ENCODE measurements at places on chromosomes 2 and 18. TPM values are rescaled to one million over a fixed set of nuclear protein-coding genes. Genes with fewer than 3 reads are reported as not detected.

GRCh38 chr18:74788657-74789056 is 191.0 kb downstream of the ZNF407 start:
- no peaks in the 10 kb centered on the region for H3K27me3 ChIP-seq
- H3K4me3 ChIP-seq = no peak overlapping the region
- no peak overlapping the region for H3K27ac ChIP-seq
- no peak for DNase-seq

DNA sequence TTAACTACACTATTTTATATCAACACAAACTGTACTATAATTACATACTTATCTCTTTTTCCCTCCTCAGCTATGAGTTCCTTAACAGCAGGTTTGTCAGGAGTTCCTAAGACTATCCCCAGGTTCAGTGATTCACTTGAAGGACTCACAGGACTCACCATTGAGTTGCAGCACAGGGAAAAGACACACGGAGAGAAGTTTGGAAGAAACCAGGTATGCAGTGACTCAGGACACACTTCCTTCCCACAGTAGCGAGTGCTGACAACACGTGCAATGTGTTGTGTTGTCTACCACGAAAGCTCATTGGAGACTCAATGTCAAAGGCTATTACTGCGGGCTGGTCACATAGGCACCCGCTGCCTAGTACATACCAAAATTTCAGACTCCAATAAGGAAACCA is 32.0 kb downstream of the MGAT4A start:
- H3K36me3 ChIP-seq = peaks cover 5% of the 10 kb centered on the region
- H3K27ac ChIP-seq = peak overlapping the region; percentile 11
- H3K27me3 ChIP-seq = no peaks in the 10 kb centered on the region
- H3K4me3 ChIP-seq = no peak overlapping the region
- DNase-seq = no peak

The SERPINB10 gene
- total RNA-seq = not detected

GRCh38 chr2:12649602-12650400 is 66.9 kb upstream of the TRIB2 start:
- H3K4me3 ChIP-seq = no peak overlapping the region
- H3K27ac ChIP-seq = no peak overlapping the region
- peaks cover 2% of the 10 kb centered on the region for H3K4me1 ChIP-seq
- H3K27me3 ChIP-seq = no peaks in the 10 kb centered on the region

The RHOB gene
- total RNA-seq = 33.6 TPM

Data from activated CD4-positive, alpha-beta memory T cell treated with anti-CD3 and anti-CD28 coated beads for 36 hours (primary cell).